ENCODE measurements at places on chromosomes 16 and 17. TPM values are rescaled to one million over a fixed set of nuclear protein-coding genes. Genes with fewer than 3 reads are reported as not detected.

Gene PGS1
- 26.8 TPM for total RNA-seq

Gene ZG16
- not detected for total RNA-seq

Gene KRT9
- total RNA-seq = not detected

Gene PLD6
- 5.4 TPM for total RNA-seq

Gene AGRP
- not detected for total RNA-seq

Gene TNFSF13
- total RNA-seq = 0.49 TPM

Gene KCNJ16
- total RNA-seq = 5.2 TPM

Gene TM4SF5
- not detected for total RNA-seq

Gene MARCHF10
- 0.25 TPM for total RNA-seq

Gene TBC1D3C
- total RNA-seq = under 0.01 TPM

Gene CUEDC1
- 9.1 TPM for total RNA-seq

Gene NPIPA3
- 0.25 TPM for total RNA-seq

Gene SGCA
- 0.25 TPM for total RNA-seq

Gene MTHFSD
- 13.3 TPM for total RNA-seq

Gene CLEC18B
- 1.5 TPM for total RNA-seq

Gene WNT3
- total RNA-seq = 6.1 TPM

Gene DPEP1
- total RNA-seq = 4.2 TPM

Gene GPR179
- total RNA-seq = 0.74 TPM

Gene IRF8
- total RNA-seq = 1.7 TPM

Gene PDE6G
- not detected for total RNA-seq

Gene RUNDC3A
- 78.2 TPM for total RNA-seq

Gene TMEM114
- total RNA-seq = not detected

Gene LHX1
- under 0.01 TPM for total RNA-seq

Gene ZNF594
- 24.1 TPM for total RNA-seq

Gene SLC52A1
- not detected for total RNA-seq

Gene CDH15
- under 0.01 TPM for total RNA-seq

Gene KRTAP2-1
- total RNA-seq = not detected

Gene NMRAL1
- total RNA-seq = 39.1 TPM

Gene XAF1
- total RNA-seq = 2.2 TPM

Gene MVP
- total RNA-seq = 3.9 TPM

Gene GRB7
- total RNA-seq = 0.25 TPM

Gene EMC8
- total RNA-seq = 13.0 TPM

Gene RAB26
- total RNA-seq = 4.4 TPM

Gene CWC25
- 8.4 TPM for total RNA-seq

Gene TRAF4
- total RNA-seq = 28.3 TPM

Gene TAT
- total RNA-seq = not detected

Gene SLC16A13
- 0.25 TPM for total RNA-seq

All from temporal lobe (tissue), 4 donors.